IMR-90 (cell line): ENCODE measurements at places on chromosomes 2 and 18. TPM values are rescaled to one million over a fixed set of nuclear protein-coding genes. Genes with fewer than 3 reads are reported as not detected.
A peak's percentile ranks its signal among the peaks of the same experiment; 100 is the strongest.

DNA sequence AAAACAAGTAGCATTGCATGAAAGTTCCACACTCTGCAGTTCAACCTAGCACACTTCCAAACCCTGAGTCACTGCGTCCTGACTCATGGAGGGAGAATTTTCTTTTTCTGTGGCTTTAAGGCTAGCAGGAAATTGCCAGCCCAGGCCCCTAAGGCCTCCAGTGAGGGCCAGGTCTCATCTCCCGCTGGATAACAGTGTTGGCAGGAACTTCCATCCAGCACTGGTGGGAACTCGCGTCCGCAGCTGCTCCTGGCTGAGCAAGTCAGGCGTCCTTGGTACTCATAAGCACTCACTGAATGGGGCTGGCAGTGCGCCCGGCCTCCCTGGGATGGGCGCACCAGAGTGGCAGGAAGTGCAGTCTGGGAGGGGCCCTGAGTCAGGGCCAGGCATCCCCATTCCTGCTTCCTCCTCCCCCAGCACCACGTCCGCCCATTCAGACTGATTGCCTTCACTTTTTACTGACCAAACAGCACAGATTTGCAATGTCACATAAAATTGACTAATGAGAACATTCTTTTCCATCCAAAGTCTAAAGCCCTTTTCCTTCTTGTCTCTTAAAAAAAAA is 14.3 kb downstream of the MALL start:
- peaks cover 29% of the 10 kb centered on the region for H3K4me1 ChIP-seq
- H3K27ac ChIP-seq, result peak overlapping the region; percentile 94
- H3K27me3 ChIP-seq, result no peaks in the 10 kb centered on the region
- no peak overlapping the region for H3K4me3 ChIP-seq

DNA sequence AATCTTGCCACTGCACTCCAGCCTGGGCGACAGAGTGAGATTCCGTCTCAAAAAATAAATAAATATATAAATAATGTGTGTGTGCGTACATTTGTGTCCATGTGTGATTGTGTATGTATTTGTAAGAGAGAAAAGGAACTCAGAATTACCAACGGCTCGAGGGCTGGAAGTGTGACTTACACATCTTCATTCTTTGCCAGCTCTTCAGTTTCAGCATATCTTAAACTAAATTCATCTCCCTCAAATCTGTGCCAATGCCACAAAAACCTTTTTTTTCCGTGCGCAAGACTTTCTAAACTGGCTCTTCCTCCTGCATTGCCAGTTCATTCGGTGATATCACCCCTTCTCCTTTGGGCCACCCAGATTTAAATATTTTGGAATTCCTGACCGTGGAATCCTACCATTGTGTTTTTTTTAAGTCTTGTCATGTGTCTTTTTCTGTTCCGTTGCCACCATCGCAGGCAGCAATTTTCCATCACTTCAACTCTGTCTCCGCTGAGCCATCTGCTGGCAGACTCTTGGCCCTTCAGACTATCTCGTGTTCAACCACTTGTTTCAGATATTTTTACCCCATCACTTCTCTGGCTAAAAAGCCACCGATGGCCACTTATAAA is 77.0 kb upstream of the ZNF532 start:
- DNase-seq, result no peak
- H3K36me3 ChIP-seq, result no peaks in the 10 kb centered on the region
- no peak overlapping the region for H3K4me3 ChIP-seq
- H3K27ac ChIP-seq, result no peak overlapping the region

GAL3ST2 gene
- total RNA-seq, result not detected in 2 replicates

NFE2L2 gene
- total RNA-seq, result 72.8 and 83.5 TPM in 2 replicates

SOX11 gene
- total RNA-seq, result 2.2 and 4.7 TPM in 2 replicates

GAD1 gene
- total RNA-seq, result not detected in 2 replicates

DNA sequence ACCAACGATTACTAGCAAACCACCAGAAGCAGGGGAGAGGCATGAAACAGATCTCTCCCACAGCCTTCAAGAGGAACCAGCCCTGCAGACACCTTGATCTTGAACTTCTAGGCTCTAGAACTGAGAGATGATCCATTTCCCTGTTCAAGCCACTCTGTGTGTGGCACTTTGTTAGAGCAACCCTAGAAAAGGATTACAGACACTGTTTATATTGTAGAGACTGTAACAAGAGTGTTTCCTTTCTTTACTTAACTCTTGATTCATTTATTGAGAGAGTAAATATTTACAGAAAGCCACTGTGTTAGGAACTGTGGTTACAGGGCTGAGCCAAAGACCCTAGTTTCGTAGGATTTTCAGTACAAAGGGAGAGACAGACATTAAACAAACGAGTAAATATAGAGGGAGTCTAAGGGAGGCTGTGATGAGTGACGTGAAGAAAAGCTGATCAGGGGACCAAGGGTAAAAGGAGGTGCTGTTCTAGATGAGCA is 10.9 kb downstream of the CCDC68 start:
- H3K36me3 ChIP-seq, result no peaks in the 10 kb centered on the region
- H3K4me1 ChIP-seq, result peaks cover 12% of the 10 kb centered on the region
- H3K27ac ChIP-seq, result peak overlapping the region; percentile 9; the same call in 1 of the 2 replicates
- peak; percentile 43 for DNase-seq
- no peak overlapping the region for H3K4me3 ChIP-seq

ANKRD29 gene
- total RNA-seq, result under 0.01 and 0.18 TPM in 2 replicates

DNA sequence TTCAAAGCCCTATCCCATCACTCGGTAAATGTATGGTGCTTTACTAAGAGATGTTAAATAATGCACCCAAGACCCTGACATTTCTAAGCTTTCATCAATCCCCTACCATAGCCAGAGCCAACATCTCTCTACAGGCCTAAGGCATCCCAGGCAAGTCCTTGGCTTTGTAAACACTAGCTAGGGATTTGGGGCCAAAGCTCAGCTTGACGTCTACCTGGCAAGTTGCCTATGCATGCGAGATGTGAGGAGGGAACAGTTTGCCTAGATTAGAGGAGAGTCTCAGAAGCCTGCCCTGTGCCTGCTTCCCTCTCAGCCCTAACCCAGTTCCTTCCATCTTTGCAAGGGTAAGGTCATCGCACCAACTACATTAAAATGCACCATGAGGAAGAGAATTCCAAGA is 221.5 kb upstream of the NCKAP5 start:
- H3K27me3 ChIP-seq, result no peaks in the 10 kb centered on the region
- H3K27ac ChIP-seq, result peak overlapping the region; percentile 66

GRCh38 chr2:129293326-129293725 is 686.1 kb upstream of the RAB6C start:
- no peak for DNase-seq
- no peak overlapping the region for H3K27ac ChIP-seq
- H3K27me3 ChIP-seq, result no peaks in the 10 kb centered on the region
- H3K4me3 ChIP-seq, result no peak overlapping the region
- H3K36me3 ChIP-seq, result no peaks in the 10 kb centered on the region

GRCh38 chr18:34951625-34952379 is 89.4 kb upstream of the MAPRE2 start:
- no peak overlapping the region for H3K27ac ChIP-seq
- H3K36me3 ChIP-seq, result no peaks in the 10 kb centered on the region

- H3K4me3 ChIP-seq, result no peak overlapping the region
- peaks cover 10% of the 10 kb centered on the region for H3K4me1 ChIP-seq
- 0 out of 2 replicates have a peak overlapping the region, but pooled peaks have one; percentile 33 for H3K27ac ChIP-seq
- peak; percentile 28 for DNase-seq
- 0 out of 2 replicates have a peak, but pooled peaks cover 2% of the 10 kb centered on the region for H3K36me3 ChIP-seq
Observed at GRCh38 chr18:55338978-55339650, 248.9 kb downstream of the TCF4 start.

- H3K4me3 ChIP-seq, result no peak overlapping the region
- no peaks in the 10 kb centered on the region for H3K4me1 ChIP-seq
- no peak for DNase-seq
- no peaks in the 10 kb centered on the region for H3K27me3 ChIP-seq
- no peak overlapping the region for H3K27ac ChIP-seq
Observed at GRCh38 chr18:48201337-48202005, 207.7 kb downstream of the ZBTB7C start.

GRCh38 chr2:441258-442022 is 153.5 kb upstream of the ALKAL2 start:
- no peaks in the 10 kb centered on the region for H3K27me3 ChIP-seq
- H3K4me3 ChIP-seq, result no peak overlapping the region
- no peak overlapping the region for H3K27ac ChIP-seq

- DNase-seq, result no peak
- H3K27ac ChIP-seq, result no peak overlapping the region
- peaks cover 6% of the 10 kb centered on the region for H3K4me1 ChIP-seq
- peaks cover 41% of the 10 kb centered on the region for H3K27me3 ChIP-seq
Observed at GRCh38 chr2:10490806-10491291, 42.7 kb upstream of the ODC1 start.

DNA sequence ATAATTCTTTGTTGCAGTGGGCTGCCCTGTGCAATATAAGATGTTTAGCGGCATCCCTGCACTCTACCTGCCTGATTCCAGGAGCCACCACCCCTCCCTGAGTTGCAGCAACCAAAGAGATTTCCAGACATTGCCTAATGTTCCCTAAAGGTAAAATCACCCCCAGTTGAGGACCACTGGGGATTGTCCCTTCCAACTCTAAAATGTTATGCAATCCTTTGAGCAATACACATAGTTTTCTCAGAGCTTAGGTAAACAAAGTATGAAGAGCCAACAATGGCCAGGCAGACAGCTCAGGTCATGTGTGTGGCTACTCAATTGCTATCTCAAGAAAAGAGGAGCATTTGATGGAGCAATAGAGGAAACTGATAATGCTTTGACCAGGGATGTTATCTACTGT is 87.0 kb downstream of the XDH start:
- H3K27ac ChIP-seq, result no peak overlapping the region
- no peak for DNase-seq
- H3K27me3 ChIP-seq, result 0 out of 2 replicates have a peak, but pooled peaks cover 2% of the 10 kb centered on the region
- no peaks in the 10 kb centered on the region for H3K36me3 ChIP-seq
- no peak overlapping the region for H3K4me3 ChIP-seq

GRCh38 chr18:30748541-30748940 is 294.0 kb downstream of the DSC3 start:
- H3K4me3 ChIP-seq, result no peak overlapping the region
- DNase-seq, result no peak
- H3K27ac ChIP-seq, result no peak overlapping the region
- H3K36me3 ChIP-seq, result no peaks in the 10 kb centered on the region

DNA sequence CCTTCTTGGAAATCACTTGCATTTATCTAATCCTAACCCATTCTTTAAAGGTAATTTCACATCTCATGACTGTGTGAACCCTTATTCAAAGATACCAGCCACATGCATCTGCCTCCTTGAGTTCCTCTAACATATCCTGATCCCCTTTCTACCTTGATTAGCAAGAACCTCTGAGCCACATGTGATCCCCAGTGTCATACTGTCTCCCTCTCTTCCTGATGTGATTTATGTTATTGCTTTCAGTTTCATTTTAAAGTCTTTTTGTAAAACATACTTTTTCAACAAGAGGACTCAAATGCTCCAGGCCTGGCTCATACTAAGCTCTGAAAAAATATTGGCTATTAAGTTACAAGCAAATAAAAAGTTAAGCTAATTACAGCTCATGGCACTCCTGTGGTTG is 470.1 kb downstream of the DLGAP1 start:
- no peaks in the 10 kb centered on the region for H3K36me3 ChIP-seq
- peak; percentile 38 for DNase-seq
- H3K4me1 ChIP-seq, result peaks cover 13% of the 10 kb centered on the region
- no peaks in the 10 kb centered on the region for H3K27me3 ChIP-seq
- peak overlapping the region; percentile 8; the same call in 1 of the 2 replicates for H3K27ac ChIP-seq
- H3K4me3 ChIP-seq, result no peak overlapping the region

GRCh38 chr2:208101716-208102631 is 22.4 kb downstream of the CRYGD start:
- no peaks in the 10 kb centered on the region for H3K36me3 ChIP-seq
- H3K27ac ChIP-seq, result no peak overlapping the region
- H3K27me3 ChIP-seq, result peaks cover 5% of the 10 kb centered on the region
- no peak overlapping the region for H3K4me3 ChIP-seq
- H3K4me1 ChIP-seq, result no peaks in the 10 kb centered on the region

DNA sequence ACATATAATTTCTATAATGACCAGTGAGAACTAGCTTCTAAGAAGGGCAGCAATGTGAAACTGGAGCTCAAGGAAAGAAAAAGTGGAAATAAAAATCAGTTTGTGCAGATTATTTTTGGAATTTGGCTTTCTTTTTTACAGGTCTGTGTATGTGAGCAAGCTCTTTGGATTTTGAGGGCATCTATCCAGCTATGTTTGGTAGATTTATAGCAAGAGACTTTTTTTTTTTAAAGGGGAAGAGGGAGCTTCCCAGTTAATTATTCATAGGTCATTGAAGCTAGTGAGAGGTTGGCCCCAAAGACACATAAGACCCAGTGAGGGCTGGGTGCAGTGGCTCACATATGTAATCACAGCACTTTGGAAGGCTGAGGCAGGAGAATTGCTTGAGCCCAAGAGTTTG is 24.0 kb upstream of the COLEC12 start:
- no peak overlapping the region for H3K4me3 ChIP-seq
- H3K27ac ChIP-seq, result no peak overlapping the region
- no peaks in the 10 kb centered on the region for H3K36me3 ChIP-seq
- H3K4me1 ChIP-seq, result peaks cover 8% of the 10 kb centered on the region
- DNase-seq, result peak; percentile 78
- H3K27me3 ChIP-seq, result peaks cover 1% of the 10 kb centered on the region; the same call in 1 of the 2 replicates

CASP8 gene
- total RNA-seq, result 17.0 and 18.6 TPM in 2 replicates

AMER3 gene
- total RNA-seq, result not detected in 2 replicates

- H3K4me3 ChIP-seq, result no peak overlapping the region
- H3K36me3 ChIP-seq, result no peaks in the 10 kb centered on the region
- no peak for DNase-seq
- H3K27me3 ChIP-seq, result peaks cover 13% of the 10 kb centered on the region
Observed at GRCh38 chr2:236632295-236633218, 62.9 kb downstream of the ACKR3 start.

PFN4 gene
- total RNA-seq, result 0.28 and 0.36 TPM in 2 replicates

DNA sequence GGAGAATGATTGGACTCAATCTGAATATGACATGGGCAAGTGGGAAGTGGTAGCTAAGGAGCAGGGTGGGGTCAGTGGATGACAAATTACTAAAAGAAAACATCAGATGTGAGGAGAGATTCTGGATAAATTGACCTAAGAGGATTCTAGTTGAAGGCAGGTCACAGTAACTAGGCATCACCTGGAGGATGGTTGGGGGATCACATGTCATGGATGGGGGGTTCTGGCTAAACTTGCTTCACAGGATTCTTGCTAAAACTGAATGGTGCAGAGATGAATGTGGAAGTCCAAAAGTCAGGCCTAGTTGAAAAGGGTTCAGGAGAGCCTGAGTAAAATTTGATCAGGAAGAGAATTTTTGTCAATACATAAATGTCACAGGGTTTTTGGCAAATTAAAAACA is 18.3 kb downstream of the CLHC1 start:
- H3K36me3 ChIP-seq, result no peaks in the 10 kb centered on the region
- H3K27ac ChIP-seq, result no peak overlapping the region
- H3K4me3 ChIP-seq, result no peak overlapping the region
- H3K4me1 ChIP-seq, result no peaks in the 10 kb centered on the region
- H3K27me3 ChIP-seq, result no peaks in the 10 kb centered on the region
- DNase-seq, result no peak

GRCh38 chr2:180520921-180521581 is 459.4 kb upstream of the UBE2E3 start:
- no peaks in the 10 kb centered on the region for H3K27me3 ChIP-seq
- H3K4me3 ChIP-seq, result no peak overlapping the region
- H3K27ac ChIP-seq, result no peak overlapping the region
- DNase-seq, result peak; percentile 65
- no peaks in the 10 kb centered on the region for H3K36me3 ChIP-seq

LIPG gene
- under 0.01 TPM in 1 of 2 replicates, not detected in the other for total RNA-seq
